ENCODE measurements at places on chromosomes 4 and X. TPM values are rescaled to one million over a fixed set of nuclear protein-coding genes. Genes with fewer than 3 reads are reported as not detected.

- DNase-seq = no peak
Observed at GRCh38 chr4:55912249-55912648, 36.5 kb upstream of the CEP135 start.

DNA sequence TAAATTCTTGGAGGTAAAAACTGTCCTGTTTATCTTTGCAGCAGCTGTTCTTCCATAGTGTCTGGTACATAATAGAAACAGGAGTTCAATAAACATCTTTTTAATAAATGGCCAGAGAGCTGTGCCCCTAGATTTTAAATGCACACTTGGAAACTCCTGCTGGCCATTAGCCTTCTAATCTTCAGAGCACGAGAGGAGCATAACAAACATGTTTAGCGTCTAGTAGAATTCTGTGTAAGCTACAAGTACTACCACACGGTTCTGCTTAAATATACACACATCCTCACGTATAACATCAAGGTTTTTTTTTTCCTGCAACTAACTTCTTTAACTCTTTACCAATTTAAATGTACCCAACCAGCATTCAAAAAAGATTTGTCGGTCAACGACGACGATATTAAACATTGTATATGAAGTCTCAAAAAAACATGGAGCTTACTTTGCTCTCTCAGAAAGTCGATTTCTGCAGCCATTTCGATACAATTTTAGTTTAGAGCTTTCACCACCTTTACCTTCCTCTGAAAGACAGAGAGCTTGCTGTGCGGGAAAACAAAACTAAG lies 628 bp downstream of the SCLT1 start:
- DNase-seq = no peak

GRCh38 chrX:17375637-17376430 lies 834 bp downstream of the NHS start:
- peak; percentile 56 for DNase-seq

DNA sequence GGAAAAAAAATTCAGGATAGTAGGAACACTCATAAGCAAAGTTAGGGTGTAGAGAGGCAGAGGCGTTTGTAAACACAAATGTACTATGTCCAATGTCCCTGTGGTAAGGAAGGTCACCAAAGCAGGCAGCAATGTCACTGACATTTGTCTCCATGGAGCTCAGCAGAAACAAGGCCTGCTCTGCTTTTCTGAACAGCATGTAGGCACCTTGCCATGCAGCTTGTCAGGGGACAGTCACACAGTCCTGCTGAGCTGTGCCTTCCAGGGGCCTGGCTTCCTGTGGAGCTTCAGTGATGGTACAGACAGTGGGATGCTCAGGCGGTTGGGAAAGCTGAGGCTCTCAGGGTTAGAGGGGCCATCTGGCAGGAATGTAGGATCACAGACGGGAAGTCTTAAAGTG lies 74.5 kb upstream of the HS3ST1 start:
- DNase-seq = no peak

Gene ETDB
- total RNA-seq = not detected

Gene CXorf38
- total RNA-seq = 3.9 TPM

Gene MTNR1A
- total RNA-seq = not detected

Gene C4orf50
- not detected for total RNA-seq

- DNase-seq = no peak
Observed at GRCh38 chr4:15318621-15319348, 109.0 kb upstream of the C1QTNF7 start.

DNA sequence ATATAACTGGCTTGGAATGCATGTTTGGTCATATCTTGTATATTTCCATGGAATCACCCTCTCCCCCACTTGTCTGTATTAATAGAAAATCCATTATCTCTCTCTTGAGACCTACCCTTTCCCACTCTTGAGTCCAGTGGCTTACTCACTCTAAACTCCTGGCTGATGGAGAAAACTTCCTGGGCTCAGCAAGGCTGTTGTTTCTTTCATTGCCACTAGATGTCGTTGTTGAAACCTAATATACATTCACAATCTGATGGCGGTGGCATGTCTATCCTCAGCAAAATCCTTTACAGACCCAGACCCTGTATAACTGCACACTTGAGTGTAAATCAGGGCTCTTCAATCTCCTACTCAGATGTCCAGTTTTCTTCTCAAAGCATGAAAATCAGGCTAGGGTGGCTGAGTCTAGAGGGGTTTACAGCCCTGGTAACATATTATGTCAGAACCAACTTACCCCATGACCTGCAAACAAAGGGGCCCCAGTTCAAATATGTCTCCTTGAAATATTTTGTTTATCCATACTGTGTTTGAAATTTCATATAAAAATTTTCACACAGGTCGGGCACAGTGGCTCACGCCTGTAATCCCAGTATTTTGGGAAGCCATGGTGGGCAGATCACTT lies 70.0 kb upstream of the FAM241A start:
- DNase-seq = no peak

DNA sequence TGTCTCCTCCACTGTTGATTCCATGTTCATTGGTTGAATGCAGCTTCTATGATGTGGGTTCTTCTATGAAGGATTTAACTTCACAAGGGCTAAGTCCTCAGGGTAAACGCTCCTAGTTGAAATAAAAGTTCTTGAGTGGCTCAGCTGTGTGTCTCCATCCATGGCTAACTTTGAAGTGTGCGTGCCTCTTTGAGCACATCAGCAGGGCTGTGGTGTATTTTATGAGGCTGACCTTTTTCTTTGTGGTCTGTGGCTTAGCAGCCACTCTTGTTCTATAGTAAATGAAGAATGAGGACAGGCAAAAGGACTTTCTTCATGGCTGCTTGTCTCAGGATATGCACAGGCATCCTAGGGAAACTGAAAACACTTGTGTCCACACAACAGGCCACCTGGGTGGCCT lies 88.5 kb downstream of the KIT start:
- no peak for DNase-seq

DNA sequence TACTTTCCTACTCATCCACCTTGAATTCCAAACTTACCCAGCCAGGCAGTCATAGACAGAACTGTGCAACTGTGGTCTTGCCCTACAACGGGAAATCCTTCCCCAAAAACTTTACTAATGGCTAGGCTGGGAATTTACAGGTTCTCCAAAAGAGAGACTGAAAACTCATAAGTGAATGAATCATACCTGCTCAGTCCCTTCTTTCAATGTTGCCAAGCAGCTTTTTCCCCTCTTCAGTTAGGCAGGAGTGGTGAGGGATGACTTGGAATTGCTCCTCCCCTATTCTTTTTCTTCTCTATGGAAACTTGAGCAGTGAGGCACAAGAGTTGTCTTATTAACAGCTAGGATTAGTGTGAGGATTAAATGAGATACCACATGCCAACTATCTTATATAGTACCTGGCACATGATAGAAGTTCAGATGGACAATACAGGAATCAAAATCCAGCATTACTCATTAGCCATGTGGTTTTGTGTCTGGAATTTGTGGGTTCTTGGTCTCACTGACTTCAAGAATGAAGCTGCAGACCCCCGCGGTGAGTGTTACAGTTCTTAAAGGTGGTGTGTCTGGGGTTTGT lies 105.9 kb downstream of the TEX13A start:
- no peak for DNase-seq

GRCh38 chr4:160044693-160045092 lies 941.8 kb downstream of the RAPGEF2 start:
- no peak for DNase-seq

Gene VCX3A
- total RNA-seq = not detected

DNA sequence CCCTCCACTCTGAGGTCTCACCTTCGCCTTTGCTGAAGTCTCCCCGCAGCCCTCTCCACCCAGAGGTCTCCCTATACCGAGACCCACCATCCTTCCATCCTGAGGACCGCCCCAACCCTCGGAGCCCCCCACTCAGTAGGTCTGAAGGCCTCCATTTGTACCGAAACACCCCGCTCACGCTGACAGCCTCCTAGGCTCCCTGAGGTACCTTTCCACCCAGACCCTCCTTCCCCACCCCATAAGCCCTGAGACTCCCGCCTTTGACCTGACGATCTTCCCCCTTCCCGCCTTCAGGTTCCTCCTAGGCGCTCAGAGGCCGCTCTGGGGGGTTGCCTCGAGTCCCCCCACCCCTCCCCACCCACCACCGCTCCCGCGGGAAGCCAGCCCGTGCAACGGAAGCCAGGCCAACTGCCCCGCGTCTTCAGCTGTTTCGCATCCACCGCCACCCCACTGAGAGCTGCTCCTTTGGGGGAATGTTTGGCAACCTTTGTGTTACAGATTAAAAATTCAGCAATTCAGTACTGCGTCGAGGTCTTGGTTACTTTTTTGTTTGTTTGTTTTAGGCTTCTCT lies 5.0 kb downstream of the SOD3 start:
- DNase-seq = peak; percentile 60

DNA sequence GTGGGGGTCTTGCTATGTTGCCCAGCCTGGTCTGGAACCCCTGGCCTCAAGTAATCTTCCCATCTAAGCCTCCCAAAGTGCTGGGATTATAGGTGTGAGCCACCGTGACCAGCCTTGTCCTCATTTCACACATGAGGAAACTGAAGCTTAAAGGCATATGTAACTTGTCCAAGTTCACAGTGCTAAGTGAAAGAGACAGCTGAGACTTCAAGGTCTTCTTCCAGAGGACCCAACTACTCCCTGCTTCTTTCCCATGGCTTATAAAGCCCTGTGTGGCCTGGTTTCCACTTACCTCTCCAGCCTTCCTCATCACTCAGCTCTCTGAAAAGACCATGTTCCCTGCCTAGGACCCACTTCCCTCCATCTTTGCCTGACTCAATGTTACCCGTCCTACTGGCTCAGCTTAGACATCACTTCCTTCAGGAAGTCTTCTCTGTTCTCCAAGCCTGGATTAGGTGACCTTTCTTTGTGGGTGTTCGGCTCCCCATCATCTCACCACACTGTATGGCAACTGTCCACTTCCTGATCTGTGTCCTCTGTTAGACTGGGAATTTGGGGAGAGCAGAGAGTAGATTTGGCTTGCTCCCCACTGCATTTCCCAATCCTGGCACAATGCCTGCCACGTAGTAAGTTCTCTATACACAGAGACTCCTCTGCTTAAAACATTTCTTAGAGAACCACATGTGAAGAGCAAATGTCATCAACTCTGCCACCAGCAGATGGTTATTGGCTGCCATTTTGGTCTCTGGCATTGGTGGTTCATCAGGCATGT lies 30.4 kb upstream of the LAMP2 start:
- no peak for DNase-seq

Gene DIPK2B
- 14.9 TPM for total RNA-seq

DNA sequence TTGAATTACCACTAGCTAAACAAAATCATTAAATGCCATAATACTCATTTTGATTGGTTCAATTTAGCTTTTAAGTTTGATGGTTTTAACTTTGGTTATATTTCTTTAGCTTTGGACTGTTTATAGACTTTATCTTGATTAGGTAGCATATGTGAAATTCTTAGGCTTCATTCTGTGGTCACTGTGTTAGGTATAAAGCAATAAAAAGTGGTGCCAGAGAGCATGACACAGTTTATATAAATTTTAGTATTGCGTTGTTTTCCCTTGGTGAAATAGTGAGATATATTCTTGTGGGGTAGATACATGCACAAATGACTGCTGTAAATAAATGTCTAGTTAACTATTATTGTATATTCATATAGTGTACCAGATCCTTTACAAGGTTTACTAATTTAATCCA lies 474.2 kb upstream of the GRID2 start:
- no peak for DNase-seq

DNA sequence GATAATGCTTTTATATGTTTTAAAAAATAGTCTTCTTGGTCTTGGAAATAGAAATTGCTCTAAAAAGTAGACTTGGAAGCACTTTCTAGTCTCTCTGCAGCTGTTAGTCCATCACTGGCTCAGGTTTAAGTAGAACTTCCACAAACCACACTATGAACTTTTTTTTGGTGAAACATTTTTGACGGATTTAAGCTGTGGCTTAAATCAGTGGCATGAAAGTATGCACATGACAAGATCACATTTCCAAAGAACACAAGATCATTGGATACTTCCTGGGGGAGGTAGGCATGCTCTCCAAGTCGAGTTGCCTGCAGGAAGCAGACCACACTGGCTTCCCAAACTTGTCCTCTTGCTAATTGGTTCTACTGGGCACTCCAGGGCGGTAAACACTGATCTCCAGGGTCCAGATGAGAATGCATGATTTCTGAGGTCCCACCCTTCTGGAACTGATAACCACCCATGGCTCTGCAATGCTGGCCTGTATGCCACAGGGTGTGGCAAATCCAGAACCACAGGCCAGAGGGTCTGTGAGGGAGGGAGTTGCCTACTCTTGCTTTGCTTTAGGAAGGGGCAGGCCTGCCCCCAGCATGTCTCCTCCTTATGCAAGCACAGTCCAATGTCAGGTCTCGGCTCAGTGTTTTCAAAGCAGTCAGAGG lies 331.9 kb upstream of the SFRP2 start:
- no peak for DNase-seq

- DNase-seq = no peak
Observed at GRCh38 chr4:70754990-70755688, 33.4 kb downstream of the RUFY3 start.

DNA sequence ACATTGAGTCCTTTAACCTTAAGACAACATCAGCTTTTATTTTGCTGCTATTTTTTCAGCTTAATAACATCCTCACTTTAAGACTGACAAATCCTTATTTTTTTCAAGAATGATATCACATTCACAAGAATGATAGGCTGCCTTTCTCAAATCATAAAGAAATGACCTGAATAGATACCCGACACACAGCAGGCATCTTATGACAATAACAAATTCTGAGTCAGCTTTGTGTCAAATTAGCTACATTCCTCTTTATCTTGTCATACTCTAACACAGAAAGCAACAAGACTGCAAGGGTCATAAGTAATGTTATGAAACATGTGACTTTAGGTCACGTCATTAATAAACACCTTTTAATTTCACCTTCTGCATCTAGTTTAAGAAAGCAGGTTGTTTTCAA lies 2387.6 kb downstream of the PCDH7 start:
- no peak for DNase-seq

DNA sequence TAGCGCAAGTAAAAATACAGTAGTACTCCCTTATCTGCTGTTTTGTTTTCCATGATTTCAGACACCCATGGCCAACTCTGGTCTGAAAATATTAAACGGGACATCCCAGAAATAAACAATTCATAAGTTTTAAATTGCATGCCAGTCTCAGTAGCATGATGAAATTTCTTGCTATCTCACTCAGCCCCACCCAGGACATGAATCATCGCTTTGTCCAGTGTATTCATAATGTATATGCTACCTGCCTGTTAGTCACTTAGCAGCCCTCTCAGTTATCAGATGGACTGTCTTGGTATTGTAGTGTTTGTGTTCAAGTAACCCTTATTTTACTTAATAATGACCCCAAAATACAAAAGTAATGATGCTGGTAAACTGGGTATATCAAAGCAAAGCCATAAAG lies 158.2 kb upstream of the DDIT4L start:
- no peak for DNase-seq

GRCh38 chr4:113837397-113837796 lies 75.9 kb upstream of the CAMK2D start:
- DNase-seq = no peak

DNA sequence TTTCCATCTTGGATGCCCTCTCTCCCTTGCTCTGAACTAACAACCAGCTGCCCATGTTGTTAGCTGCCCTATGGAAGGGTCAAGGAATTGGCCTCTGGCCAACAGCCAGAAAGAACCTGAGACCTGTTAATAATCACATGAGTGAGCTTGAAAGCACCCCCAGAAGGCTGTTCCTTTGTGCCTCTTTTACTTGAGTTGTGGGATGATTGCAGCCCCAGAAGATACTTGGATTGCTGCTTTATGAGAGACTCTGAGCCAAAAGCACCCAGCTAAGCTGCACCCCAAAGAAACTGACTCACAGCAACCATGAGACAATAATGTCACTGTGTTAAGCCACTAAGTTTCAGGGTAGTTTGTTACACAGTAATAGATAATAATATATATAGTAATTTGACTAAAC lies 73.3 kb downstream of the FRYL start:
- DNase-seq = no peak

Measured in psoas muscle (tissue), 8 donors.